NCI-H1930 (cell line): ENCODE measurements at places on chromosomes 4 and X.

- DNase-seq, result peak; percentile 86
Observed at GRCh38 chr4:54014666-54015160, 49.7 kb downstream of the CHIC2 start.

DNA sequence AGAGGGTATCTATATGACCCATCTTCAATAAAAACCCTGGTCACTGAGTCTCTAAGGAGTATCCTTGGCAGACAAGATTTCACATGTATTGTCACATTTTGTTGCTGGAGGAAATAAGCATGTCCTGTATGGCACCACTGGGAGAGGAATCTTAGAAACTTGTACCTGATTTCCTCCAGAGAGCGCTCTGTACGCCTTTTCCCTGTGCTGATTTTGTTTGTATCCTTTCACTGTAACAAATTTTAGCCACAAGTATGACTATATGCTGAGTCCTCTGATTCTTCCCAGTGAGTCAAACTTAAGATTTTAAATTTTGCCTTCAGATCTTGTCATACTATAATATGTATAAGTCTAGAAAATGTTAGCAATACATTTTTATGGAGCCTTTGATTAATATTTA is 102.8 kb downstream of the ITIH6 start:
- DNase-seq, result no peak

GRCh38 chr4:162837241-162837640 is 329.4 kb downstream of the NAF1 start:
- DNase-seq, result no peak

DNA sequence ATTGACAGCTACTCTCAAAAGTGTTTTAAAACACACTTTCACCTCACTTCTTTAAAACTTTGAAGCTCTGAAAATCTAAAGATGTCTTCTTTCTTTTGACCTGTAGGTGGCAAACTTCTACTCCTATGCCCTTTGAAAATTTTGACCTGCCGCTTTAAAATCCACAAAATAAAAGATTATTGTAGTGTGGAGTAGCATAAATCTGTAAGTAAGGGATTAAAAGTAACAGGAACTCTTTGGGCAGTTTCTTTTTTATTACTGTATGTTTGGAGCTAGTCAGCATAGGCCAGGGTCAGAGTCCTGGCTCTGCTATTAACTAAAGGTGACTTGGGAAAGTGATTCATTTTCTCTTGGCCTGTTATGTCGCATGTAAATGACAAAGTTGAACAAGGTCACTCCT is 25.5 kb downstream of the BBS12 start:
- no peak for DNase-seq
